Pancreas (tissue), 10 donors: ENCODE measurements at places on chromosomes 2 and 18. TPM values are rescaled to one million over a fixed set of nuclear protein-coding genes. Genes with fewer than 3 reads are reported as not detected.

The NGEF gene
- 4.8 TPM for total RNA-seq

The CSRNP3 gene
- 3.4 TPM for total RNA-seq

The GPAT2 gene
- total RNA-seq: 1.3 TPM

The B3GNT2 gene
- total RNA-seq: 14.6 TPM

The CHRNA1 gene
- total RNA-seq: 0.14 TPM

The SP100 gene
- 49.6 TPM for total RNA-seq

The KCNIP3 gene
- 3.6 TPM for total RNA-seq

The CLHC1 gene
- 7.3 TPM for total RNA-seq

The UGGT1 gene
- total RNA-seq: 33.5 TPM

The MIB1 gene
- total RNA-seq: 23.2 TPM

The ADD2 gene
- total RNA-seq: 5.5 TPM

The LHCGR gene
- not detected for total RNA-seq

The OR6B2 gene
- not detected for total RNA-seq

The DSG2 gene
- total RNA-seq: 24.2 TPM

The FKBP1B gene
- total RNA-seq: 2.6 TPM

The CDH7 gene
- not detected for total RNA-seq

The CPS1 gene
- total RNA-seq: 0.78 TPM

The GMCL1 gene
- total RNA-seq: 9.2 TPM

The SERPINB11 gene
- total RNA-seq: not detected

The CCDC93 gene
- 16.4 TPM for total RNA-seq

The TMEM247 gene
- not detected for total RNA-seq

The REG3A gene
- total RNA-seq: 737 TPM

The VSNL1 gene
- 0.67 TPM for total RNA-seq

The PXDN gene
- 9.2 TPM for total RNA-seq

The SLC16A14 gene
- 2.3 TPM for total RNA-seq

The RIT2 gene
- not detected for total RNA-seq

The SOWAHC gene
- 2.6 TPM for total RNA-seq

The MAP3K2 gene
- 21.0 TPM for total RNA-seq

The WNT10A gene
- 0.15 TPM for total RNA-seq

The LOXHD1 gene
- total RNA-seq: 0.15 TPM

The IL1A gene
- total RNA-seq: 0.18 TPM

The GPBAR1 gene
- total RNA-seq: 1.4 TPM

The CNRIP1 gene
- total RNA-seq: 3.4 TPM

The KIAA2012 gene
- not detected for total RNA-seq

The PRSS56 gene
- total RNA-seq: not detected
